ENCODE measurements at places on chromosomes 13 and 19. TPM values are rescaled to one million over a fixed set of nuclear protein-coding genes. Genes with fewer than 3 reads are reported as not detected.

- H3K4me1 ChIP-seq, result peaks cover 6% of the 10 kb centered on the region
- H3K36me3 ChIP-seq, result peaks cover 47% of the 10 kb centered on the region
- no peaks in the 10 kb centered on the region for H3K27me3 ChIP-seq
- no peak overlapping the region for H3K4me3 ChIP-seq
- no peak overlapping the region for H3K27ac ChIP-seq
Measured at GRCh38 chr13:97354808-97355207, 79.2 kb upstream of the RAP2A start.

GRCh38 chr19:35959040-35959967 lies 23.1 kb downstream of the LRFN3 start:
- H3K4me1 ChIP-seq, result peaks cover 8% of the 10 kb centered on the region
- DNase-seq, result peak; percentile 88
- H3K27me3 ChIP-seq, result peaks cover 39% of the 10 kb centered on the region
- H3K27ac ChIP-seq, result no peak overlapping the region

DNA sequence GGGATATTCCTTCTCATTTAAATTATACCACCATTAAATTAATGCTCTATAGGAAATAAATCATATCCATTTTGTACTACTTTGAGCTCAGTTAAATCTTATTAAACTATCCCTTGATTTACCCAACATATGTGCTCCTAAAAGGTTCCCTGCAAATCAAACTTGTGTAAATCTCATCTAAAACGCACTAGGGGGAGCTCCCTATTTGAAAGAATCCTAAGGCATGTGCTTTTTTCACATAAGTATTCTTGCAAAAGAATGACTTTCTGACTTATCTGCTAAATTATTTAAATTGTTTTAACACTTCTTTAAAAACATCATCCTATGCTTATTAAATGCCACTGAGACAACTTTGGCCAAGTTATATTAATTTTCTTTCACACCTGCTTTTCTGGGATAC lies 7.9 kb downstream of the INTS6 start:
- H3K27ac ChIP-seq, result no peak overlapping the region
- no peaks in the 10 kb centered on the region for H3K36me3 ChIP-seq
- no peaks in the 10 kb centered on the region for H3K4me1 ChIP-seq
- no peaks in the 10 kb centered on the region for H3K27me3 ChIP-seq
- DNase-seq, result no peak

GRCh38 chr13:57624565-57625435 lies 6.7 kb upstream of the PCDH17 start:
- H3K27me3 ChIP-seq, result peaks cover 18% of the 10 kb centered on the region
- H3K27ac ChIP-seq, result no peak overlapping the region
- no peak overlapping the region for H3K4me3 ChIP-seq
- no peak for DNase-seq

DNA sequence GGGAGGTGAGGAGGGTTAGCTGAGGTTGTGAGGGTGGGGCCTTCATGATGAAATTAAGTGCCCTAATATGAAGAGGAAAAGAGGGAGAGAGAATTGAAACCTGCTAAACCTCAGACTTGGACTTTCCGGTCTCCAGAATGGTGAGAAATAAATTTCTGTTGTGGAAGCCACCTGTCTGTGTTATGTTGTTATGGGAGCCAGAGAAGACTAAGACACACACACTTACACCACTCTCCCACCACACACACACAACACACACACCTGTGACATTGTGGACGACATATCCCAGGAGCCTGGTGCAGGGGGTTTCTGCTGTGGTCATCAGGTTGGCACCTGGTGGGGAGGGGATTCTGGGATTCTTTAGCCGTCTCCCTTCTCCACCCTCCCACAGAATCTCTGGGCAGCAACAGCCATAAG lies 14.0 kb downstream of the KLK4 start:
- no peak overlapping the region for H3K27ac ChIP-seq
- H3K27me3 ChIP-seq, result peaks cover 7% of the 10 kb centered on the region
- H3K4me3 ChIP-seq, result no peak overlapping the region

- no peaks in the 10 kb centered on the region for H3K36me3 ChIP-seq
- no peak overlapping the region for H3K27ac ChIP-seq
- no peak for DNase-seq
- no peaks in the 10 kb centered on the region for H3K4me1 ChIP-seq
- no peaks in the 10 kb centered on the region for H3K27me3 ChIP-seq
Measured at GRCh38 chr19:41974652-41975051, 15.5 kb upstream of the RABAC1 start.

DNA sequence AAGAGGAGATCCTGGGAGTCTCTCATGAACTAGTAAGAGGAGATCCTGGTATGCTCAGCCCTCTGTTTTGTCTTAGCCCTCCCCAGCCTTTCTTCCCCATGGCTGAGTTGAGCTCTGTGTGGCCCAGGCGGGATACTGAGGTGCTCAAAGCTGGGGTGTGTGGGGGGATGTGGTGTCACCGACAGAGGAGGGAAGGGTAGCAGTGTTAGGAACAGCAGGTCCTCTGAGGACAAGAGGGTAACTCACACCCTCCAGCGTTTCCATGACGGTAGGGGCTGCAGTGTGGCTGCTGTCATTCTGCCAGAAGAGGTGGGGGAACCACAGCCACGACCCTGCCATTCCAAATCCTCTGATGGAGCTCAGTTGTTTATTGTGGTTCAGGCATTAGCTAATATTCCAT lies 691 bp downstream of the KIR2DL4 start:
- H3K4me1 ChIP-seq, result no peaks in the 10 kb centered on the region
- peaks cover 2% of the 10 kb centered on the region for H3K27me3 ChIP-seq
- no peak for DNase-seq
- no peaks in the 10 kb centered on the region for H3K36me3 ChIP-seq
- H3K27ac ChIP-seq, result no peak overlapping the region

GRCh38 chr19:11088506-11089253 lies 583 bp upstream of the LDLR start:
- peak overlapping the region; percentile 98 for H3K27ac ChIP-seq
- H3K4me3 ChIP-seq, result peak overlapping the region; percentile 76
- H3K36me3 ChIP-seq, result no peaks in the 10 kb centered on the region
- peaks cover 59% of the 10 kb centered on the region for H3K4me1 ChIP-seq

- H3K27me3 ChIP-seq, result no peaks in the 10 kb centered on the region
- H3K4me3 ChIP-seq, result no peak overlapping the region
- H3K4me1 ChIP-seq, result peaks cover 14% of the 10 kb centered on the region
- H3K36me3 ChIP-seq, result no peaks in the 10 kb centered on the region
Measured at GRCh38 chr13:94331281-94331680, 148.2 kb downstream of the DCT start.

- peak; percentile 85 for DNase-seq
- peak overlapping the region; percentile 95 for H3K27ac ChIP-seq
- H3K4me1 ChIP-seq, result no peaks in the 10 kb centered on the region
- H3K4me3 ChIP-seq, result peak overlapping the region; percentile 85
- no peaks in the 10 kb centered on the region for H3K27me3 ChIP-seq
Measured at GRCh38 chr19:52735734-52736133, 890 bp upstream of the ZNF611 start.

DNA sequence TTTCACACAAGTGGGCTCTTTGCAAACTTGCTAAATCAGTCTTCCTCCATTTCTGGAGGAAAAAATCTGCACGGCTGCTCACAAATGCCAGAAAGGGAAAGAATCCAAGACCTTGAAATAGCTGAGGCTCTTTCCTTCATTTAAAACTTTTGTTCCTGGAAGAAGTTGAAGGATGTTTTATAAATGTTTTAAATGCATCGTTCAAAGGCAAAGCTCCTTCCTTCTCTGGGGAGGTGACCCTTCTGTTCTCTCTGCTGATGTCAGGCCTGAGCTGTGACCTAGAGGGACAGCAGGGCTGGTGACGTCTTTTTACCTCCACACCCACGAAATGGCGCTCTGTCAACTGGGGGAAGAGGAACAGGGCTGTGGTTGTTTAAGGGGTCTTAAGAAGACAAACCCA lies 376.4 kb upstream of the ZNF507 start:
- no peaks in the 10 kb centered on the region for H3K36me3 ChIP-seq
- no peaks in the 10 kb centered on the region for H3K27me3 ChIP-seq
- no peaks in the 10 kb centered on the region for H3K4me1 ChIP-seq
- DNase-seq, result no peak

GRCh38 chr19:33950091-33950750 lies 153.6 kb downstream of the KCTD15 start:
- H3K27me3 ChIP-seq, result no peaks in the 10 kb centered on the region
- H3K27ac ChIP-seq, result no peak overlapping the region
- no peak for DNase-seq
- no peak overlapping the region for H3K4me3 ChIP-seq

- H3K36me3 ChIP-seq, result no peaks in the 10 kb centered on the region
- H3K27ac ChIP-seq, result no peak within 1 kb of the TSS
- peaks cover 5% of the 10 kb centered on the region for H3K4me1 ChIP-seq
Measured at GRCh38 chr19:55208880-55209692, at the start of gene PTPRH. PTPRH (minus strand) TSS chr19:55209501; CDS start chr19:55209433, 68 bp downstream.

DNA sequence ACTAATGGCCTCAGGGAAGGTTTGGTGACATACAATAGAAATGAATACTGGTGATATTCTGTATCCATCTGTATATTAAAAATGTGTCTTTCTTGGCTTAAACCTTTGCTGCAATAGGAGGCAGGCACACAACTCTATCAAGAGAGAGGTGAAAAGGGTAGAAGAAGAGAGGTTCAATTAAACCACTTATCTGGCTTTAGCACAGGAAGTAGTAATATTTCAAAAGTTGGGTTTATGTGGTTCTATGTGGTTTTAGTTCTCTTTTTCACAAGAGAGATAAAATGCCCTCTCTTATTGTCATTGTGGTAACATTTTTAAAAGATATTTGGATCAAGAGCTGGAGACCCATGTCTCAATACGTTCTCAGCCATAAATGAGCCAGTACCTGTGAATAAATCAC lies 146.2 kb upstream of the FNDC3A start:
- no peak overlapping the region for H3K27ac ChIP-seq
- H3K27me3 ChIP-seq, result no peaks in the 10 kb centered on the region
- no peaks in the 10 kb centered on the region for H3K36me3 ChIP-seq
- H3K4me3 ChIP-seq, result no peak overlapping the region
- DNase-seq, result no peak
- H3K4me1 ChIP-seq, result no peaks in the 10 kb centered on the region

GRCh38 chr19:56508290-56508778 lies 679 bp downstream of the ZNF471 start:
- H3K36me3 ChIP-seq, result no peaks in the 10 kb centered on the region
- H3K4me3 ChIP-seq, result peak overlapping the region; percentile 62
- H3K27me3 ChIP-seq, result no peaks in the 10 kb centered on the region
- peak overlapping the region; percentile 95 for H3K27ac ChIP-seq
- DNase-seq, result no peak

- no peaks in the 10 kb centered on the region for H3K36me3 ChIP-seq
- no peak overlapping the region for H3K4me3 ChIP-seq
- H3K27me3 ChIP-seq, result no peaks in the 10 kb centered on the region
- no peak overlapping the region for H3K27ac ChIP-seq
- DNase-seq, result no peak
Measured at GRCh38 chr13:79671420-79671819, 190.5 kb downstream of the NDFIP2 start.

The ADAMTSL5 gene
- 4.8 TPM for total RNA-seq

The SLC8A2 gene
- 0.23 TPM for total RNA-seq

The TPTE2 gene
- not detected for total RNA-seq

The C19orf81 gene
- total RNA-seq, result 3.9 TPM

The SH2D3A gene
- total RNA-seq, result 26.0 TPM

The ANGPTL8 gene
- total RNA-seq, result not detected

The KLF5 gene
- 53.7 TPM for total RNA-seq

The CEACAM3 gene
- 1.2 TPM for total RNA-seq

The ZNF835 gene
- 3.0 TPM for total RNA-seq

Data from upper lobe of right lung (tissue), 1 donor.